ENCODE measurements at places on chromosomes 7 and 10. TPM values are rescaled to one million over a fixed set of nuclear protein-coding genes. Genes with fewer than 3 reads are reported as not detected.

Gene NKX1-2
- total RNA-seq: not detected

Gene GIMAP4
- 23.6 TPM for total RNA-seq

DNA sequence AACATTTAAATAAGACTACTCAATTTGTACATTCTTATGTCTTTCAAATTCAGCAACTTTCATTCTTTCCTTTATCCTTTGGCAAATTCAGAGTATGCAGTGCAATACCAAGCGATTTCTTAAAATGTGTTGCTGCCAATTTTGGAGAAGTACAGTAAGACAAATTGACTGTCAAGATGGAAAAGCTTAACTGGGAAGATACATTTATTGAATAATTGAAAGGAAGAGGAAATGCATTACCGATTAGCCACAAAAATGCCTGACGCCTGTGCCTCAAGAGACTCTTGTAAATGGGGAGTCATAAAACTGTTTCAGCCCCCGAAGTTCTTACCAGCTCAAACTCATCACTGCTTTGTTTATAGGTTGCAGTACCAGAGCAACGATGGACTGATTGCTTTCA lies 373.3 kb upstream of the GALNT17 start:
- H3K4me3 ChIP-seq: no peak overlapping the region
- H3K4me1 ChIP-seq: peaks cover 16% of the 10 kb centered on the region
- DNase-seq: no peak

Gene HOXA6
- not detected for total RNA-seq

DNA sequence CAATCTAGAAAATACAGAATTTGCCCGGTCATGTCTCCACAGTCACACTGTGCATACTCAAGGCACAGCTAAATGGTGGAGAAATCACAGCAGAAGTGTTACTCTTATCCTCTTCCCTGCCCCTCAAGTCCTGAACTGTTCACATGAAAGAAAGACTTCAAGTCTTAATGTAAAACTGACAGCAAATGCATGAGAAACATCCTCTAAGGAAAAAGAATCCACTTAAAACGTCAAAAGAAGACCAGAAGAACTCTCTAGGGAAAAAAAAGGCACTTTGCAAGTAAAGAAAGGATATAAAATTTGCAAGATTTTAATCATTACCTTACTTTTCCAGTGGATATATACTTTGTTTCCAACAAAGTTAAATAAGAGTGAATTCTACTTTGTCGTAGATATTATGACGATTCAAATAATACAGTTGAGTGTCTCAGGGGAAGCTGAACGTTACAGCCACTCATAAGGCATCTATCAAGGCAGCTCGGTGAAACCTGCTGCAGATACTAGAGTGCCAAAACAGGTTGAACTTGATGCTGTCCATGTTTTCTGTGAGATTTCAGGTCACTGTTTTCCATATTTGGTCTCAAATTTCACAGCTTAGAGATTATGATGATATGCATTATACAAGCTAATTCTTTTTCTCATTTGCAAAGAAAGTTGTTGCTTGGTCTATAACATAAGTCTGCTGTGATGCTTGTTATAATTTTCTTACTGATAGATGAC lies 155.0 kb downstream of the CTTNBP2 start:
- H3K4me1 ChIP-seq: no peaks in the 10 kb centered on the region
- H3K36me3 ChIP-seq: no peaks in the 10 kb centered on the region
- no peak for DNase-seq
- H3K27ac ChIP-seq: no peak overlapping the region

Gene ENKUR
- total RNA-seq: not detected

Gene MACC1
- 0.14 TPM for total RNA-seq

Gene GPR85
- not detected for total RNA-seq

Gene NUTM2B
- 0.34 TPM for total RNA-seq

GRCh38 chr7:130490888-130491804 lies 739 bp upstream of the MEST start:
- H3K27me3 ChIP-seq: peaks cover 29% of the 10 kb centered on the region
- no peak overlapping the region for H3K27ac ChIP-seq
- no peak for DNase-seq
- H3K36me3 ChIP-seq: no peaks in the 10 kb centered on the region
- peak overlapping the region; percentile 9 for H3K4me3 ChIP-seq

Gene SFTPA1
- total RNA-seq: not detected

- H3K27ac ChIP-seq: no peak overlapping the region
- H3K4me3 ChIP-seq: no peak overlapping the region
- H3K4me1 ChIP-seq: no peaks in the 10 kb centered on the region
Measured at GRCh38 chr7:122055073-122055472, 89.0 kb downstream of the AASS start.

DNA sequence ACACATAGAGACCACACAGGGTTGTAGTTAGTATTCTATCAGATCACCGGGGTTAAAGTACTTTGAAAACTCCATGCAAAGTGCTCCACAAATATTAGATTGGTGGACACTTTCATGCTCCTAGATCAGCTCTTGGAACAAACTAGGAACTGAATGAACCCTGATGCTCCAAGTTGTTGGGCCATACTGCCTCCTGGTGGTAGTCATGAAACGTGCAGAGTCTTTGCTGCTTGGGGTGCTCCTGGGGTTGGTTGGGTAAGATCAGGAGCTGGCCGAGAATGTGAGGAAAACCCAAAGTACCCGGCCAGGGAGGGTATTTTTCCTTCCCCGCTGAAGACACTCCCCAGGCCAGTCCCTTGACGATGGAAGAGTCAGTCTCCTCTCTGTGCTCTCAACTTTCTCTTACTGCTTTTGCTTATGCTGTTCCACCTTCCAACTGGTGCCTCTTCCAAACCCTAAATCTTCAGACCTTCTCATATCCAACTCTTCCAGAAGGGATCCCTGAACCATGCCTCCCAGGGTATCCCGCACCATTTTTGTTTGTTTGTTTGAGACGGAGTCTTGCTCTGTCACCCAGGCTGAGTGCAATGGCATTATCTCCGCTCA lies 918 bp upstream of the RPEL1 start:
- H3K4me3 ChIP-seq: no peak overlapping the region
- DNase-seq: peak; percentile 62
- H3K27ac ChIP-seq: no peak overlapping the region
- H3K4me1 ChIP-seq: peaks cover 7% of the 10 kb centered on the region
- no peaks in the 10 kb centered on the region for H3K36me3 ChIP-seq

Gene SCIN
- total RNA-seq: not detected

Gene LIPF
- not detected for total RNA-seq

GRCh38 chr7:70406186-70406949 lies 725.6 kb upstream of the GALNT17 start:
- no peak overlapping the region for H3K27ac ChIP-seq
- no peaks in the 10 kb centered on the region for H3K27me3 ChIP-seq
- H3K36me3 ChIP-seq: no peaks in the 10 kb centered on the region
- DNase-seq: no peak
- no peak overlapping the region for H3K4me3 ChIP-seq
- H3K4me1 ChIP-seq: no peaks in the 10 kb centered on the region

DNA sequence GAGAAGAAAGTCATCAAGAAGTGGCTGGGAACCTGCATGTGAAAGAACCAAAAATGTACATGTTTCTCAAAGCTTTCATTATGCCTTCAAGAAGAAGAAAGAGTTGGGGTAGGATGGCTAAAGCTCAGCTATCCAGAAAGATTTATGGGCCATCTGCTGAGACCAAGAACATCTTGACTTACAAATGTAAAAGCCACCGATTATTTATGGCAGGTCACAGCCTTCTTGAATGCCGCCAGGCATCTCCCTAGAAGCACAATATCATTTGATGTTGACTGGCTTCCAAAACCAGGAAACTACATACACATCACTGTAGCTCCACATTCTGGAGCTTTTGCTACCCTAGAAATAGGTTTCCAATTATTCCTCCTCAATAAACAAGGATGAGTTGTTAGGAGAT lies 254.2 kb upstream of the AOAH start:
- H3K4me3 ChIP-seq: no peak overlapping the region
- DNase-seq: no peak
- H3K27me3 ChIP-seq: no peaks in the 10 kb centered on the region
- no peaks in the 10 kb centered on the region for H3K4me1 ChIP-seq
- no peak overlapping the region for H3K27ac ChIP-seq
- H3K36me3 ChIP-seq: peaks cover under 1% of the 10 kb centered on the region

Gene AGAP4
- 23.9 TPM for total RNA-seq

DNA sequence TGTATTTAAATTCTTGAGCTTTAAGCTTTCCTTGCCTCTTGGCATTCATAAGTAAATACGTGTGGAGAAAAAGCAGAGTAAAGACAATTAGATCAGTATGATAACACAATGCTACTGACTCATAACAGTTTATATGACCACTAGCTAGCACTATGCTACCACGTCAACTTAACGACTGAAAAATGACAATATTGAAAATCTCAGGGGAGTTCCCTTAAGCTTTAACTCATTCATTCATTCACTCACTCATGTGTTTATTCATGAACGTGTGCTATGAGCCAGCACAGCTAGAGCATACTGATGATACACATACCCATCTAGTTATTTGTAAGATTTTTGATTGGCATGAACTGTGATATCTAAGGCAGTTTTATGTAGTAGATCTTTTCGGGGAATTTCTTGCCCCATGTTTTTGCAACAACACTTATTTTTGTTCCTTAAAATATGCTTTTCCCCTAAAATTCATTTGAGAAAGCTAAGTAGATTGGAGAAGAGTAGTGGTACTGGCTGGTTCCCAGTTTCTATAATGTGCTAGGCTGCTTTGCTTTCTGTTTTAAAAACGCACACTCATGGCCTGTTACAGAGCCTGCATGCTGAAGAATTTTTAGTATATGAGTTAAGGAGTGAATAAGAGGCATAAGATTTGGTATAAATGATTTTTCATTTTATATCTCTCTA lies 57.4 kb upstream of the ACBD5 start:
- H3K27ac ChIP-seq: no peak overlapping the region
- H3K4me1 ChIP-seq: peaks cover 3% of the 10 kb centered on the region
- H3K36me3 ChIP-seq: no peaks in the 10 kb centered on the region

DNA sequence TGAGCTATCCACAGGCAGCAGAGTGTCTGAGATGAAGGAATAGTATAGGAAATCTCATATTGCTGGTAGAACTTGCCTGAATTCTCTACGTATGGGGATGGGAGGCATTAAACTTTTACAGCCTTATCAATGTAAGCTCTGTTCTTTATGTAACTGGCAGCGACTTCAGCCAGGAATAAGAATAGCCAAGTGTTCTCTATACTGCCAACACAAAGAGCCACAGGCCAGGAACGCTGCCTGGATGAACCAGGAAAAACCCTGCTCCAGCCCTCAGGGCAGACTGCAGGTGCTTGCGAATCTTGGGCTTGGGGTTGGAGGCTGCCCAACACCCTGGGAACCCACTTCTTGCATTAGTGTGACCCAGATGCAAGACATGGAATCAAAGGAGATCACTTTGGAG lies 6.1 kb upstream of the OLAH start:
- no peak overlapping the region for H3K4me3 ChIP-seq
- H3K36me3 ChIP-seq: no peaks in the 10 kb centered on the region
- H3K27ac ChIP-seq: no peak overlapping the region
- H3K4me1 ChIP-seq: no peaks in the 10 kb centered on the region

GRCh38 chr7:2520761-2521290 lies 1.3 kb downstream of the LFNG start:
- H3K27ac ChIP-seq: peak overlapping the region; percentile 88
- H3K27me3 ChIP-seq: no peaks in the 10 kb centered on the region
- DNase-seq: no peak
- peaks cover 64% of the 10 kb centered on the region for H3K4me1 ChIP-seq
- H3K4me3 ChIP-seq: peak overlapping the region; percentile 99
- peaks cover 40% of the 10 kb centered on the region for H3K36me3 ChIP-seq

DNA sequence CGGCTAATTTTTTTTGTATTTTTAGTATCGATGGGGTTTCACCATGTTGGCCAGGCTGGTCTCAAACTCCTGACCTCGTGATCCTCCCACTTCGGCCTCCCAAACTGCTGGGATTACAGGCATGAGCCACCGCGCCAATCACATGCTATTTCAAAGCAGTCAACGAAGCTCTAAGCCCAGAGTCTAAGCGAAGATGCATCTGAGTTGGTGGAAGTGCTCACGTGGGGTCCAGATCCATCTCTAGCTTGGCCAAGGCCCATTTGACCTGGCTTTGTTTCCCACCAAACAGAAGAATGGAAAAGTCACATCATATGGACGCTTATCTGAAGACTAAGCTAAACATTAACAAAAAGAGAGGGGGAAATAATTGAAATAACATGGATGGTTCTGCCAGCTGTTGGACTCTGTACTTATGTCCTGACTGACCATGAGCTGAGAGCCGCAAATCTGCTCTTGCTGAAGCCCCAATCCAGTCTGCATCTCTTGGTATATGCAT lies 3.8 kb upstream of the GTF2I start:
- no peak overlapping the region for H3K27ac ChIP-seq
- H3K4me3 ChIP-seq: no peak overlapping the region
- H3K4me1 ChIP-seq: peaks cover 31% of the 10 kb centered on the region
- no peaks in the 10 kb centered on the region for H3K27me3 ChIP-seq

- H3K27ac ChIP-seq: no peak overlapping the region
- H3K4me1 ChIP-seq: no peaks in the 10 kb centered on the region
- H3K36me3 ChIP-seq: no peaks in the 10 kb centered on the region
- H3K27me3 ChIP-seq: no peaks in the 10 kb centered on the region
- DNase-seq: peak; percentile 28
Measured at GRCh38 chr7:106462365-106462859, 177.6 kb upstream of the NAMPT start.

DNA sequence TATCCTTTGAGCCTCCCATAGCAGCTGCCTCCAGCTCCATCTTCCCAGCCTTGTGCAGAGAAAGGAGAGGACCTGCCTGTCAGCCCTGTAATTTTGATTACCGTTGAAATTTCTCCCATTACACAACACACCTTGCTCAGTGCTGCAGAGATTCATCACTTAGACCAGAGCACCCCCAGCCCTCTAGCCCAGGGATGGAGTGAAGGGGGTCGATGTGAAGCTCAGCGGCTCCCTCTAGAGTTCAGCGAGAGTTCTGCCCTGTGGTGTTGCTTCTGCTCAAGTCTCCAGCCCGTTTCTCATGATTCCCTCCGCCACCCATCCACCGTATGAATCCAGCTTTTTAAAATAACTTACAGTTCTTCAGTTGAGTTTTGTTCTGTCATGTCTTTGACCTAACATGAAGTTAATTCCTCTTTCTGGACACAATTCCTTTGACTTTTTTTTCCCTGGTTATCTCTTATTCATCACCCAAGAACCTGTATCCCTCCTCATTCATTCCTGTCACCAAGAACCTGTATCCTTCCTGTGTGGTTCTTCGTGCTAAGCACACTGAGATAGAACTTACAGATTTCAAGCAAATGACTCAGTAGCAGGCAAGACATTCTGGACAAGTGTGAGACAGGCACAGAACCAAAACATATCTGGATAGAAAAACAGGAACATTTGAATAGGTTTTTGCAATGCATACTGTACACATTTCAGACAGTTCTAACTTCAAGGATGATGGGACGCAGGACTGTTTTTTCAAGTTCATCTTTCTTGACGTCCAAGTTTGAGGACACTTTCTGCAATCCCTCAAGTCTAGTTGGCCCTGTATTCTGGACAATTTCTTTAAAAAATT lies 35.0 kb upstream of the ZNF32 start:
- DNase-seq: no peak
- H3K36me3 ChIP-seq: no peaks in the 10 kb centered on the region
- no peak overlapping the region for H3K27ac ChIP-seq
- peaks cover 4% of the 10 kb centered on the region for H3K27me3 ChIP-seq

Gene FAM170B
- not detected for total RNA-seq

All from CD4-positive, alpha-beta T cell (primary cell).